ENCODE measurements at places on chromosomes 7 and 10.

- DNase-seq = no peak
These were observed 21.1 kb downstream of the BAG3 start for GRCh38 chr10:119672291-119672690.

- peak; percentile 84 for DNase-seq
These were observed 3.3 kb downstream of the LFNG start for GRCh38 chr7:2522780-2523433.

- no peak for DNase-seq
These were observed 71.3 kb downstream of the LANCL2 start for GRCh38 chr7:55436457-55436856.

DNA sequence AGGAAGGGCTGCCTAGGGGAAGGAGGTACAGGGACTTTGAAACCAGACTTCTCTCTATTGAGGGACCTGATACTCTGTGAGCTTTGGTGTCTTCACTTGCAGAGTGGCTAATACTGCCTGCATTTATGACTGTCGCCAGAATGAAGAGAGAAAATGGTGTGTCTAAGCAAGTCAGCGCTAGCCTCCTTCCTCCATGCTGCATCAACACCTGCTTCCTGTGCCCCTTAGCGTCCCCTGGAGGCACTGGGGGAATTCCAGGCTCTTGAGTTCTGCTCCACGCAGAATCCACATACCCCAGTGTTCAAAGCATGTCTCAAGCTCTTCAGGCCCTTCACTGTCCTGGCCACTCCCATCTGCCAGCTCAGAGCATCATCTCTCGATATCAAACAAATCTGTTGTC is 140.5 kb downstream of the PKD1L1 start:
- DNase-seq = no peak

- DNase-seq = no peak
These were observed 8.1 kb downstream of the BLVRA start for GRCh38 chr7:43766564-43766963.

DNA sequence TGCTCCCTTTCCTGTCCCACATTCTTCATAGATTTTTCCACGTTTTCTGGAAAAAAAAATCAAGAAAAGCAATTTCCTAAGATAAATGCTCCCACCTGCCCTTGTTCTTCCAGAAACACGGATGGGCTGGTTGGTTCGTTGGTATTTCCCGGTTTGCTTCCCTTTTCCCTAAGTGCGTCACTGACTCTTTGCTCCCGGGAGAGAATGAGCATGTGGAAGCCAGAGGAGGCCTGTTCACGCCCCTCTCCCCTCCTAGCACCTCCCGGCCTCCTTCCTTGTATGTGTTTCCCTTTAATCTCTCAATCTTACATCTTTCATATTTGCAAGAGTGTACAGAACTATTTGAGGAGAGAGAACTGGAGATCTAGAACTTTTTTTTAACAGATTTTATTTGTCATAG is 442.0 kb downstream of the GFRA1 start:
- DNase-seq = no peak

GRCh38 chr7:40638545-40639320 is 503.9 kb downstream of the SUGCT start:
- no peak for DNase-seq

- DNase-seq = no peak
These were observed 196.8 kb upstream of the POT1 start for GRCh38 chr7:125126376-125126775.

DNA sequence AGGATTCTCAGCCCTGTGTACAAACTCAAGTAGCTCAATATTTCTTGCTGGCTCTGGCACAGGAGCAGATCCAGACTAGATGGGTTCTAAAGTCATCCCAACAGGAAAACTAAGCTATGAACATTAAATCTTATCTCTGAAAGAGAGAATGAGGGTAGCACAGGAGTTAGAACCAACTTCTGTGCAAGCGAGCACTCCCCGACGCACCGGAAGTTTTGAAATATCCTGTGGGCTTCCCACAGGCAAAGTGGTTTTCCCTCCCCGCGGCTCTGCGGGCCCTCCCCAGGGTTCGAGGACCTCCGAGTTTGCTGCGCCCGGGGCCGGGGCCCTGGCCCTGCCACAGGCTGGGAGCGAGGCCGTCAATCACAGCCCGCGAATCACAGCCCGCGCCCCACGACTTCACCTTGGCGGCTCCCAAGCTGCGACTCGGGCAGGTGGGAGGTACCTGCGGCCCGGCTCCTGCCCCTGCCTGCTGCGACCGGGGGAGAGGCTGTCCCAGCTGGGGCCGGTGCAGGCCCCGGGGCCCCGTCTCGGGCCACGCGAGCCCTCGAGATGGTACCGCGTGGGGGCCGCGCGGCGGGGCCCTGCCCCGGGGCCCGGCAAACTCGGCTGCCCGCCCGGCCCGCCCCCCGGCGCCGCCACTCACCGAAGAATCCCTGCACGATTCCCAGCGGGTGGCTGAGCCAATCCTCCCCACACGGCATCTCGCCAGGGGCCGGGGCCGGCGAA is 598 bp downstream of the MCMBP start:
- peak; percentile 82 for DNase-seq

DNA sequence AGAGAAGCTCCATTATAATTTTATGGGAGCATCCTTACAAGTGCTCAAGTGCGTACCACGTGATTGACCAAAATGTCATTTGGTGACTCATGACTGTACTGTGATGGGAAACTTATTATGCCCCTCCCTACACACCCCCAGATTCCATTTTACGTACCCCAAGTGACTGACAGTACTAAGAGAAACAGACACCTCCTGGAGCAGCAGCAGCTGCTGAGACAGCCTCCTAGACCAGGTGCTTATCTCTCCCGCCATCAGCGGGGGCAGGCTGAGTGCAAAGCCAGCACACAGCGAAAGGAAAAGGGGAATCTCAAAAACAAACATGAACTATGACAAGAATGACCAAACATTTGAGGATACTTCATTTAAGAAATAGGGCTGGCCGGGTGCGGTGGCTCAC is 4.2 kb upstream of the ADAM12 start:
- no peak for DNase-seq

GRCh38 chr7:30744075-30744417 is 7.9 kb upstream of the INMT start:
- no peak for DNase-seq

GRCh38 chr10:114048472-114048871 is 4.8 kb downstream of the ADRB1 start:
- no peak for DNase-seq

DNA sequence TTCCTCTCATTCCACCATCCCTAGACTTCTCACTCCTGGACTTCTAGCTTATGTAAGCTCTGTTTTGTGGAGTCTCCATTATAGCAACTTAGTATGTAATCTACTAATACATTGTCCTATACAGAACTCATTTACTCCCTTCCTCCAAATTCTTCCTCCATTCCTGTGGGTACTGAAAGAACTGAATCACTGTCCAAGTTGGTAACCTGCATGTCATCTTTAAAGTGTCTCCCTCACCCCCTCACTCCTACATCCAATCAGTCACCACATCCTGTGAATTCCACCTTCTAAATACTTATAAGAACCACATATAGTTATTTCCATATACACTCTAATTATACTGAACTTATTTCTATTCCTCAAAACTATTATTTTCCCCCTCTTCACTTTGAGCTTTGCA is 20.3 kb downstream of the AASS start:
- DNase-seq = no peak

DNA sequence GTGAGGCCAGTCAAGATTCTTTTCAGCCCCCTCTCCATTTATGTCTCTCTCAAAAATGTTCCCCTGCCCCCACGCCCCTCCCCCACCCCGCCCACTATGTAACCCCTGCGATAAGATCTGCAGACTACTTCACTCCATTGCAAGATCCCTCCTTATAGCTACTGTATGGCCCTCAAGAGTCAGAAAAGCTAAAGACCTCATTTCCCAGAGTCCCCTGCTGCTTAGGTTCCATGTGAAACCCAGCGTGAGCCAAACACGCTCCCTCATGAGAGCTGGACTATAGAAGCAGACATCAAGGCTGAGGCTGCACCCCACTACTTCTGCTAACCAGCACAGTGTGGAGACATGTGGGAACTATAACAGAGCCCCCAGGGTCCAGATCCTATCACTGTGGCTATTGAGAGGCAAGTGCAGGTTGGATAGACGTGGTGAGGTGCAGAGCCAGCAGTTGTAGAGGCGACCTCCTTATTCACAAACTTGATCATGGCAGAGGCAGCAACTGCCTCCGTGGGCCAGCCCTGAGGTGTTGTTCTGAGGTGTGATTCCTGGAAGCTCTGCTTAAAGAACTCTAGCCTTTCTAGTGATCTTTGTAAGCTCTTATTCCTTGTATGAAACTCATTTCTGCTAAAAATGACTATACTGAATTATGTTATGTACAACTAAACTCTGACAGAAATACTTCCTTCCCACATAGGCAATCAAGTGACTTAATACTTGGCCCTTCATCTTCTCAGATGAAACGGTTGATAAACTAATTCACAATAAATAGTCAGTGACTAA is 117.0 kb upstream of the ARID5B start:
- no peak for DNase-seq

DNA sequence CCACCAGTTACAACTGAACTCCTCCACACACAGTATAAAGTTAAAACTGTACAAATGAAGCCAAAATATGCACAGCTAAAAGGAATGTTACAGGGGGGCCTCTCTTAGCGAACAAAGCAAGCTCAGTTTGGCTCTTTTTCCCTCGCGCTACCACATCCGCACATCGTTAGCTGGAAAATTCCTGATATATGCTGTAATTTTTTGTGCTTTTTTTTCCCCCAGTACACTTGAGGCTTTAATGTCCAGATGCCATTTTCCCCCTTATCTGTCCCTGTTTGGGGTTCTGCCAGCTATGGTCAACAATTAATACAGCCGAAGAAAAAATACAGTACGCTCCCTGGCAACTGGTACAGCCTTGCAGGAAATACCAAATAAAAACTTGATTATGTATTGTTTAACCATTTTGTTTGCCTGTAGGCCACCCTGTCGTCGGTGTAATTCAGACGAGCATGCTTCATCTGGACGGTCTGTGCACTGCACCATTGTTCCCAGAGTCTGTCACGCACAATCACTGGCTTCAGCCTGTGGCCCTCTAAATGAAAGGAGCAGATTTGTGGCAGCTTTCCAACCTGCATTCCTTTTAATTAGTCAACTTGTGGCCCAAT is 108.1 kb upstream of the FAM133B start:
- DNase-seq = no peak

DNA sequence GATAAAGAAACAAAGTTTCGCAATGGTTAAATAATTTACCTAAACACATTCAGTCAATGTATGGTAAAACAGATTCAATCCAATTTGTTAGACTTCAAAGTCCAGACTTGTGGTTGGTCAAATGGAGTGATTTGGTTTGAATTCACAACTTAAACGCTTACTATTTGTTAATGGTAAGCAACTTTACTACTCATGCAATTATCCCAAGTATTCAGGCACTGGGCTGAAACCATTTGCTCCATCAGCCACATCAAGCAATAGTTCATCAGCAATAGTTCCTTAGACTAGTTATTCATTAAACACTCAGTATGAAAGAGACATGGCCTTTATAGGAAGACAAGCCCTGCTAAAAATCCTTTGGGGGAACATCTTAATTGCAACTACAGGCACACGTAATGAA is 253.0 kb downstream of the AGMO start:
- no peak for DNase-seq
